Stimulated activated CD4-positive, alpha-beta T cell treated with anti-CD3 and anti-CD28 coated beads, TNF-alpha, amount 100 ng/mL, for 4 hours (primary cell): ENCODE measurements at places on chromosomes 4 and X.

- no peak for DNase-seq
Observed at GRCh38 chr4:35963974-35964515, 280.3 kb downstream of the ARAP2 start.

- DNase-seq: no peak
Observed at GRCh38 chr4:115234405-115235093, 121.1 kb upstream of the NDST4 start.

DNA sequence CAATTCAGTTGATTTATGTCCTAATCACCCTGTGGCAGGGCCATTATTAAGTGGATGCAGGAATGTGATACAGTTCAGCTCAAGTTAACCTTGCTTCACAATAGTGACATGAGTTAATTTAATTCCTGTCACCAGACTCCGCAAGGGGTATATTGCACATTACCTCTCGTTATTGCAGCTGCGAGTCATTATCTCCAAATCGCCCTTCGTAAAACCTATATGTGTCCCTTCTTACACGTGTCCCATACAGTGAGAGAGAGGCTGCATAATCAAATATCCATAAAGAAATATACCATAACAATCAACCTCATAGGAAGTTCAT, 369.9 kb upstream of the ANXA10 start:
- no peak for DNase-seq

DNA sequence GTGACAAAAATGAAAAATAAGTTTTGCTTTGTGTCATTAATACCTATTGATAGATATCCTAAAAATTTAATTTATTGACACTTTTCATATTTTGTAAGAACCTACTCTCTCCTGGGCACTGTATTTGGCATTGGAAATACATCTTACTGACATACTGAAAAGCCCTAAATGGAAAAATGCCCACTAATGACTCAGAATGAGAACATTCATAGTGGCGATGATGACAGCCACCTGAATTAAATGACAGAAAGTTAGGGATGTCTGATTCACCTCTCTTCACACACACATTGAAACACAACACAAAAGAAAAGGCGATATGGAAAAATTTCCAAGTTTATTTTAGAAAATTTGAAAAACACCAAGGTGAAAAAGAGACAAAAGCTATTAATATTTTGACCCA, 992.3 kb downstream of the STPG2 start:
- DNase-seq: no peak

DNA sequence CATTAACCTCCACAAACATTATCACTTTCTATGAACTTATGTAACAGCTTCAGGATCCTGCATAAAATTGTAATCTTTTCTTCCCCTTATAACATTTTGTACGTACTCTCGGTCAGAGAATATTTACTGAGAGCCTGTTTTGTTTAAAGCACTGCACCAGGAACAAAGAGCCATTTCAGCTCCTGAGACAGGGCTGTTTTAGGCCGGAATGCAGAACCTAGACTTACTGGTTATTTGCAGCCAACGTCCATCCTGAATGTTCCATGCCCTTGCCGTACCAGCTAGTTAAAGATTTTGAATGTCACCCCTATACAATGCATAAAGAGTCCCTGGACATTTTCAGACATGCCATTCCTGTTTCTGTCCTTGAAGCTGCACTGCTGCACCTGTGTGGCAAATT, 248.8 kb downstream of the PCDH7 start:
- DNase-seq: no peak

GRCh38 chr4:127631420-127631819, 1.3 kb upstream of the INTU start:
- no peak for DNase-seq

GRCh38 chr4:20773144-20773997, 73.1 kb downstream of the PACRGL start:
- no peak for DNase-seq

- DNase-seq: no peak
Observed at GRCh38 chr4:3377557-3377956, 64.2 kb upstream of the HGFAC start.

DNA sequence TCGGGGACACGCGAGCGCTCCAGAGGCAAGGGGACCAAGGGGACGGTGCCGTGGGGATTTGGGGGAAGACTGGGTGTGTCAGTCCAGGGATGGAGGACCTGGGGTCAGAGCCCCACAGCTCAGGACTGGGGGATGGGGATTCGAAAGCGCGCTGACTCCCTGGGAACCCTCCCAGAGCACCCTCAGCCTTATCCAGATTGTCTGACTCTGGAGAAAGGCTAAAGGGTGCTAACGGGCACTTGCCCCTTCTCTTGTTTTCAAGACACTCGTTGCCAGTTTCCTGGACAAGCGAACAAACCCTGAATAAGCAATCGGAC, 1.1 kb downstream of the DOCK11 start:
- DNase-seq: no peak

DNA sequence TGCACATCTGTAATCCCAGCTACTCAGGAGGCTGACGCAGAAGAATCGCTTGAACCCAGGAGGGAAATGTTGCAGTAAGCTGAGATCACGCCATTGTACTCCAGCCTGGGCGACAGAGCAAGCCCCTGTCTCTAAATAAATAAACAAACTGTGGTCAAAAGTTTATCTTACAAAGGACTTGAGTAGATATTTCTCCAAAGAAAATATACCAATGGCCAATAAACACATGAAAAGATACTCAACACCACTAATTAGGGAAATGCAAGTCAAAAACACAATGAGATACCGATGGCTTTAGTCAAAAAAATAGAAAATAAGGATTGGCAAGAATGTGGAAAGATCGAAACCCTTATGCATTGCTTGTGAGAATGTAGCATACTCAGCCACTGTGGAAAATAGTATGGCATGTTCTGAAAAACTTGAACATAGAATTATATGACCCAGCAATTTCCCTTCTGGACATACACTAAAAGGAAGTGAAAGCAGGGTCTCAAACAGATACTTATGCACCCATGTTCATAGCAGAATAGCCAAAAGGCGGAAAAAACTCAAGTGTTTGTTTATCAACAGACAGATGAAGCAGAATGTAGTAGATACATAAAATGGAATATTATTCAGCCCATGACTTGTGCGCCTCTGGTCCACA, 2.0 kb upstream of the CFAP97 start:
- DNase-seq: no peak

- DNase-seq: no peak
Observed at GRCh38 chrX:9681011-9681410, 84.6 kb downstream of the GPR143 start.

- peak; percentile 13 for DNase-seq
Observed at GRCh38 chr4:38177641-38178391, 217.6 kb downstream of the PTTG2 start.

DNA sequence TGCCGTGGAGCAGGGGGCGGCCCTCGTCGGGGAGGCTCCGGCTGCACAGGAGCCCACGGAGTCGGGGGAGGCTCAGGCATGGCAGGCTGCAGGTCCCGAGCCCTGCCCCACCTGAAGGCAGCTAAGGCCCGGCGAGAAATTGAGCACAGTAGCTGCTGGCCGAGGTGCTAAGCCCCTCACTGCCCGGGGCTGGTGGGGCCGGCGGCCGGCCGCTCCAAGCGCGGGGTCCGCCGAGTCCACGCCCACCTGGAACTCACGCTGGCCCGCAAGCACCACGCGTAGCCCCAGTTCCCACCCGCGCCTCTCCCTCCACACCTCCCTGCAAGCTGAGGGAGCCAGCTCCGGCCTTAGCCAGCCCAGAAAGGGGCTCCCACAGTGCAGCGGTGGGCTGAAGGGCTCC, 589.4 kb downstream of the PPP4R3C start:
- no peak for DNase-seq

DNA sequence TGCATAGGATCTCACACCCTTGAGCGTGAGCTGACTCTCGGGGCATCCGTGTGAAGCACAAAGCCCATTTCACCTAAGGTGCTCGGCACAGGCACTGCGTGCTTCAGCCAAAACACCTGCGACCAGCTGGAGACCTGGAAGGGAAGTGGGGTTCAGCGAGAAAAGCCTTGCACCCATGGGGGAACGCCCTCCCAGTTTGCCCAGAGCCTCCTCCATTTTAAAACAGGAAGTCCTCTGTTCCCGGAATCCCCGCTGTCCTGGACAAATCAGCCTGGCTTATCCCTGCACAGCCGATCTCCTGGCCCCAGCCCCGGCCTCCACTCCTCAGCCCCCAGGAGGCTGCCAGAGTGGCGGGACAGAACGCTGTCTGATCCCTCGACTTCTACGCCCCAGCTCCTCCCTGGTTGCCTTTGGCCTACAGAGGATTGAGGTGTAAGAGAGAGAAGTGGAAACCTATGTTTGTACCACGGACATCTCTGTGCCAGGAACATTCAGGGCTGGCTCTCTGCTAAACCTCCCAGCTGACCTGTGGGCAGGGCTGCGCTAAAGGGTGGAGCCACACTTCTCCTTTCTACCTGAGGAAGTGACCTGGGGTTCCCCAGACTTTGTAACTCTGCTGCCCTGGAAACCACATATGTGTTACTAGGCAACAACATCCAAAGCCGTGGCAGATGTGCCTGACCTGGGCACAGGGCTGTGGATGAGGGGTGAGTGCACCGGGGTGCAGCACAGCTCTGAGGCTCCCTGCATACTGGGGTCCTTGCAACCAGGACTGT, 3.8 kb upstream of the C4orf50 start:
- no peak for DNase-seq

DNA sequence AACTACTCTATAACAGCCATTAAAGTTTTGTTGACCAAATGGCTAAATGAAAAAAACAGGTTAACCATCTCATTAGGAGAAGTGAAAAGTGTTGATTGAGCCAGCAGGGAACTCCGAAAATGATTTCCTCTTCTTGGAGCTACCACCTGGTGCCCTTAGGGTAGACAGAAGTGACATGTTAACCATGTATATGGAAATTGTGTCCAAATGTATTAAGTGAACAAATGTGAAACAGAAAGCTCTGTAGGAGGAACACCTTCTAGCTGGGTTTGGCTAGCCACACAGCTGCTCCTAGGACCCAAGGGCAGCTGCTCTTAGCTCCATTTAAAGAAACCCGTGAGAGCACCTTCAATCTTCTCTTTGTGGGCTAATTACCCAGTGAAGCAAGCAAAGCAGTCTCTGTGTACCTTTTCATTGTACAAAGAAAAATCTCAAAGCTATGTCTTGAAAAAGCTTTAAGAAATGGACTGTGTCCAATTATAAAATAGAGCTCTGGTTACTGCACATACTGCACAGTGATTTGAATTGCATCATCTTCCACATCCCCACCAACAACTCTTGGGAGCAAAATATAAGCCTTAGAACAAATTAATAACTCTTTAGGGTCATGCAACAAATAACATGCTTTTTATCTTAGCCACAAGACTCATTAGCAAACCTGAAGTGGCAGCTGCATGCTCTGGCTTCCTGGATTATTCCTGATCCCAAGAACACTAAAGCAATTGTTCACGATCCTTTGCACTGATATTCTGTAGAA, 59.2 kb upstream of the PARM1 start:
- DNase-seq: no peak
